Ascending aorta (tissue), 2 donors: ENCODE measurements at places on chromosomes 4 and X.

GRCh38 chr4:155173371-155173770 is 35.1 kb upstream of the NPY2R start:
- DNase-seq: no peak

DNA sequence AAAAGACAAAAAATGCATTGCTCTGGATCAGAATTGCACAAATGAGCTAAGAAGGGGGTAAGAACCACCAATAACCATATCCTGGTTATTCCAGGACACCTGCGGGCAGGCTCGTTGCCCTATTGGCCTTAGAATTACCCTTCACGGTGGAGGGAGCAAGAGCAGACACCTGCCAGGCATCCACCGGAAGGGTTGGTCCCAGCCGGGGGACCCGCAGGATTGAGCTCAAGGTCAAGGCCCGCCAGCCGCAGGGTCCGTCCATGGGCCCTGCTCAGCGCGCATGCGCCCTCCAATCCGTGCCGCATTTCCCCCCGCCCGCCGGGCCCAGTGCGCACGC is 575 bp downstream of the SLC25A6 start:
- DNase-seq: peak; percentile 53

DNA sequence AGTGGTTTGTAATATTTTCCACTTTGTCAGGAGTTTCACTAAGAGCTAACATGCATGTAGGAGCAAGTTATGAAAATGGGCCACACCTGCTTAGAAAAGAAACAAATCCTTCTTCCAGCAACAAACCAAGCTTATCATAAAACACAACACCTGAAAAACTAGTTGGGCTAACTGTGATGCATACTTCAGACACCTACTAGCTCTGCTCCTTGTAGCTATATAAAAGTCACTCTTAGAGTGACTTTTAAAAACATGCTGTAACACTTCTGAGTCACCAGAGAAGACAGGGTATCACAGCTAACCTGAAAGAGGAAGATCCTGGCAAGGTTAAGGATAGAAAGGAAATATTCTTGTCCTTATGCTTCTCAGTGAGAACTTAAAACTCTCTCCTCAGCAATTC is 3.6 kb upstream of the SLAIN2 start:
- no peak for DNase-seq

DNA sequence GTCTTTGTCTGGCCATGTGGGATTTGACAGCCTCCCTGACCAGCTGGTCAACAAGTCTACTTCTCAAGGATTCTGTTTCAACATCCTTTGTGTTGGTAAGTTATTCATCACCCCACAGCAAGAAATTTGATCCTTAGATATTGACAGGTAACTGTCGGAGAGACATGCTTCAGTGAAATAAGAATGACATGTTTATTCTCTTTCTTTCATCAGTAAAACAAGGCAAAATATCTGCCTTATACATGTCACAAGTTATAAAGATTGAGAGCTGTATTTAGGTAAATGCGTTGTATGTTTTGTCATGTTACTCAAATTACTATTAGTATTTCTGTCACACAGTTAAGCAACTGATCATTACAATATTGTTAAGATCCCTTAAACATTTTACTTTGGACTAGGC is 46.9 kb downstream of the SEPTIN11 start:
- DNase-seq: no peak

DNA sequence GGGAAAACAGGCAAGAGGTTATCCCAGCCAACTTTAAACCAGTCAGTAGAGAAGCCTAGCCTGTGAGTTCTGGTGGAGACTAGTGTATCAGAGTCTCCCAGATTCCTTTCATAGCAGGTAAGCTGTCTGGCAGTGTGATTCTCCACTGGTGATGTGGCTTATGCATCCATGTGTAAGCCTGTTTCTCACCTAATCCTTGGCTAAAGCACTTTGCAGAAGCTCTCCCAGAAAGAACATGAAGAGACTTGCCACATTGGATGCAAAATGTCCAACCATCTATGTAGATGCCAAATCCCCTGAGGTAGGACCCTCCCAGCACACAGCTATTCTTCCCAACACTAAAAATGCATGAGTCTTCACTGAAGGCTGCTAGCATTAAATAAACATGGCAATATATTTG is 111.7 kb downstream of the CHRNA9 start:
- DNase-seq: no peak

GRCh38 chr4:86296865-86297264 is 63.0 kb downstream of the MAPK10 start:
- DNase-seq: no peak

DNA sequence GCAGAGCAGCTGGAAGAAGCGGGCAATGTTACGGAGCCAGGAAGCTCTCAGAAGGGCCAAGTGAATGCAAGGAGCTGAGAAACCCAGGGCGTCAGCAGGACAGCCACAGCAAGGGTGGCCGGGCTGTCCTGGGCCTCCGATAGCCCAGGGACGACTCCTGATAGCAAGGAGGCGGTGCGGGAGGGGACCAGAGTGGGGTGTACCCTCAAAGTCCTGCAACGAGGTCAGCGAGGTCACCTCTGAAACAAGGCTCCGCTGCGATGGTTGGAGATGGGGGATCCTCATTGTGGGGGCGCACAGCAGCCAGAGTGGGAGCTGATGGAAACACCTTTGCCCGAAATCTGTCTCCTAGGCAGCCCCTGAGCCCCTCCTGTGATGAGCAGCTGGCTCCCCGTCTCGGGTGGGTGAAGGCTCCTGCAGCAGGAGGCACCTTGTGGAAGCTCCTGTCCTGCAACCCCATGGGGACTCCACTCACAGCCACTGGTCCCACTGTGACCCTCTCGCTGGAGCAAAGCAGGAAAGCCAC is 4.3 kb upstream of the CCNQ start:
- DNase-seq: no peak

- DNase-seq: no peak
Observed at GRCh38 chrX:136106920-136107528, 40.3 kb upstream of the FHL1 start.

- no peak for DNase-seq
Observed at GRCh38 chrX:41023098-41023497, 62.1 kb upstream of the USP9X start.

DNA sequence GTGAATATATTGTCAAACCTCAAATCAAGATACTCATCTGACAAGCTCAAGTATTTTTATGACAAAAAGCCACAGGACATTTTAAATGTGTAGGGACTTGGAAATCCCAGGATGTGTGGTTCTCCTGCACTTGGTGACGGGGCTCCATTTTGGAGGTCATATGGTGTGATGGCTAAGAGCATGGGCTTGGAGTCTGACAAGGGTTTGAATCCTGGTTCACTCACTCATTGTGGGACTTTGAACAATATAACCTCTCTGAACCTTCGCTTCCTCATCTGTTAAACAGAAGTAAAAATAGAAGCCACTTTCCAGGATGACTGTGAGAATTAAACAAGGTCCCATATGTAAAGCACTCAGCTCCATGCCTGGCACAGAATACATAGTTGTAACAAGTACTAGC is 99.6 kb downstream of the SMIM20 start:
- DNase-seq: no peak

GRCh38 chr4:137635108-137635507 is 102.8 kb upstream of the PCDH18 start:
- no peak for DNase-seq

GRCh38 chr4:136803433-136803832 is 728.9 kb downstream of the PCDH18 start:
- no peak for DNase-seq

- no peak for DNase-seq
Observed at GRCh38 chrX:7108030-7108429, 39.5 kb upstream of the STS start.

- no peak for DNase-seq
Observed at GRCh38 chrX:69124108-69124507, 41.1 kb downstream of the PJA1 start.

GRCh38 chrX:72366178-72366577 is 60.5 kb upstream of the CITED1 start:
- DNase-seq: no peak

DNA sequence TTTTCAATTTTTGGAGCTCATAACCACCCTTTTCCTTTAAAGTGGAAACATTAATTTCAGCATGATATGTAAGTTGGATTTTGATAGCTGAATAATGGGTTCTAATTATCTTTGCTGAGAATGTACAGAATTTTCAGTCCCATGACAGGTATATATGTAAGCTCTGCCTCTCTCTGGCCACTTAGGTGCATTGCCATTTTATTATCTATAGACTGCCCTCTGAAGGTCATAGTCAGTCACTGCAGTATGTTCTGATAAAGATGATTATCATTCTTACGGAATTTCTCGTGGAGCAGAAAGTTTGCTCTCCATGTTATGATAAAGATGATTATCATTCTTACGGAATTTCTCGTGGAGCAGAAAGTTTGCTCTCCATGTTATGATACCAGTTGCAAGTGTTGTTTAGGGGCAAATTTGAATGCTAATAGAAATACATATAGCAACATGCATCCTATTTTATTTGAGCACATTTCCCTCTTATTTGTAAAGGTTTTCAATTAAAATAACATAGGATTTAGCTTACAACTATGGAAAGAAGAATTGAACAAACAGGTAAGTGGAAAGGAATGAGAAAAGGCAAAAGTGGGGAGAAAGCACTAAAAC is 10.4 kb downstream of the AFP start:
- no peak for DNase-seq

DNA sequence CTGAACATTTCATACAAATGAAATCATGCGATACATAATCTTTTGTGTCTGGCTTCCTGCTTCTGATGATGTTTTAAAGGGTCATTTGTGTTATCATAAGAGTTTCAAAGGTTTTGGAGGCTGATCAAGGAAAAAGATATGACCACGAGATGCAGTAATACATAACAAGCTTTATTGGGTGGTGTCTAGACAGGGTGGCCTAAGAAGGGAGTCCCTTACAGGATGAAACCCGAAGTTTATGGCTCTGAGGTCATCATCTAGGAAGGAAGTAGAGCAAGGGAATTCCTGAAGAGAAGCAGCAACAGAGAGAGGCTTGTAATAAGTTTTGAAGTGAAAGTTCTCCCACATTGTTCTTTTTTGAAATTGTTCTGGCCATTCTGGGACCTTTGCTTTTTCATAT is 40.8 kb upstream of the SOD3 start:
- DNase-seq: no peak

DNA sequence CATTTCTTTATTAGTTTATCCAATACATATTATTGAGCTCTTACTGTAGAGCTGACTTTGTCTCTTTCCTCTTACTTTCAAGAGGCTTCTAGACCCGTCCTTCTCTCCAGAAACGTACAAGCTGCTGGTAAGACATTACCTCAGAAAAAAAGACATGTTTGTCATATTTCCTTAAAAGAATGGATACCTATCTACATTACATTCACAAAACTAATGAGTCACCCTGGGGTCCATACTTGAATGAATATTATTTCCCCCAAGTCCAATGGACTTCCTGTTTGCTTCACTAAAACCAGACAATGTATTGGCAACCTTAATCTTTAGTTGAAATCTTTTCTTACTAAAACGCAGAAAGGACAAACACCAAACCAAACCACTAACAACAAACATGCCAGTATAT is 176.5 kb upstream of the CLNK start:
- no peak for DNase-seq

DNA sequence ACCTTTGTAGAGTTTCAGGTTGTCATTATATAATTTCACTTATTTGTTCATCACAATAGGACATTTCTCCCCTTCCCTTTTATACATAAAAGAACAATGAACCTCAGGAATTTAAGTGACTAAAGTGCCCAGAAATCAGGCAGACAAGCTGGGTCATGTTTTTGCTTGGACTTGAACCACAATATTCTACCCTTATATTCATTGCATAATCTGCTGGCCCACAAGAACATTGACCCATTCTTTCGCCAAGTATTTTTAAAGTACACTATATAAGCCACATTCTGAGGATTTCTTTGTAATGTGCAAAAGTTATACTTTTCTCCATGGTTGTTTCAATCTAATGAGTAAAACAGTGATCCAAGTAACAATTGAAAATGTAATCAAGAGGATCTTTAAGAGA is 637.5 kb upstream of the SLIT2 start:
- DNase-seq: no peak

DNA sequence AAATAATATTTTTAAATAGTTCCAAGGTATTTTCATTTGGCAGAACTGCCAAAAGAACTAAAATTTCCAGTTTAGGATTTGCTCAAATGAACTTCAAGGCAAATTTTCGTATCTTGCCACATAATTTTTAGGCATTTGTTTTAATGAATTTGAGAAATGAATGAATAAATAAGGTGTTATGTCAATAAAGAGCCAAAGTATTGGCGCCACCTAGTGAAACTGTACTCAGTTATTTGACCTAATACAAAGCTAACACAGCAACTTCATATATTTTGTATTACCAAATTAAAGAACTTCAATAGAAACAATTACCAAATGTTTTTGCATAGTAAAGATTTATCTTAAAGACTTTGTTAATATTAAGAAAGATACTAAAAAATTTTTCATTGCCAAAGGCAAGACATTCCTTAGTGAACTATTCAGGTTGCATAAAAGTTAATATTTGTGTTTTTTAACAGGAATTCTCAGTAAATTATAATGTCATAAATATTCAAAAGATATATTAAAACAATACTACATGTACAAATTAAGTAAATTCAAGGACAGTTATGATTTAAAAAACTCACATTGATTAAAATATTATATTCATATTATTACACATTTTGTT is 50.3 kb downstream of the STPG2 start:
- DNase-seq: no peak

DNA sequence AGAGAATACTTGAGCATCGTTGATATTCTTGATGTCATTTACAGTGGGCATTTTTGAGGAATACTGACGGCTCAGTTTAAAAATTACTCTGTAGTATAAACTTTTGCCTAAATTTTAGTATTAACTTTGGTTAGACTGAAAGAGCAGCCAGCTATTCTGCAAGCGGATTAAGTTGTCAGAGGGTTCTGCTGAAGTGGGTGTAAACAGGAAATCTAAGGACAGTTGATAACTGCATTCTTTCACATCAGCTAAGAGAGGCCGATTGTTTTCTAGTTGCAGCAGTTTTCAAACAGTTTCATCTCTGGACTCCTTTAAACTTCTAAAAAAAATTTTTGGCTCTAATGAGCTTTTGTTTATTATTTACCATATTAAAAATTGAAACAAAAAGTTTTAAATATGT is 149.6 kb downstream of the RAPGEF2 start:
- no peak for DNase-seq

GRCh38 chr4:56123051-56123450 is 174.3 kb downstream of the CEP135 start:
- DNase-seq: no peak

DNA sequence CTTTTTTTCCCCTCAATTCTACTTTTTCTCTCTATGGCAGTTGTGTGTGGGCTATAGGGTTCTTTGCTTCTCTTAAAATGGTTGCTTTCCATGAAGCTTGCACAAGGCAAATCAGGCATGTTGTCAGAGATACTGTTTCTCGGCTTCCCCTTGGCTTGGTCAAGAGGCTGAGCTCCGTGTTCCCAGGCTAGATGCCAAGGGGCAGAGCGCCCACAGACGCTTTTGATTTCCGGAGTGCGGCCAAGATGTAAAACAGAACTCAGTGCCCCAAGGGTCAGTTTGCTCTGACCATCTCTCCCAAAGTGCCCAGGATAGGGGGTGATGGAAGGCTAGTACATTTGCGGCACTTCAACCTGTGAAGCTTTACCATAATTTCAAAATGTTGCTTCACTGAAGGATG is 64.2 kb upstream of the DIPK2B start:
- DNase-seq: no peak

GRCh38 chrX:9878146-9878820 is 88.9 kb upstream of the CLDN34 start:
- no peak for DNase-seq
